ENCODE measurements at places on chromosomes 5 and 9. TPM values are rescaled to one million over a fixed set of nuclear protein-coding genes. Genes with fewer than 3 reads are reported as not detected.

The CCL27 gene
- not detected for total RNA-seq

The PCAT7 gene
- total RNA-seq: 4.2 TPM

GRCh38 chr5:133203317-133204305 lies 151.8 kb downstream of the HSPA4 start:
- DNase-seq: peak; percentile 25

DNA sequence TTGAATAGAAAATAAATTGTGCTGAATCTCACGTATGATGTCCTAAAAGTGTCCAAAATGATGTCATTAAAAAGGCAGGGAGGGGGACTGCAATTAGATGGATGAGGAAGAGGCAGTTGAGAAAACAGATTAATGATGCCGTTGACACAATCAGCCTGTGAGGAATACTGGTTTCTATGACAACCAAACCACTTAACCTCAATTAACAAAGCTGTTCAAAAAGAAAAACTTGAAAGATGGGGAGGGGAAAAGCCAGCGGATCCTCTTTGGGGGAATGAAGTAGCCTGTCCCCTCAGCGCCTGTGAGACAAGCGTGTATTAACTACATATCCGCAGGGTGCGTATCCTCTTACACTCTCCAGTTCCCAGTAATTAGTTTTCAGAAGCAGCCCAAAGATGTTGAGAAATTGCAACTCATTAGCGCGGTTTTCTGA lies 160.7 kb downstream of the TTC39B start:
- DNase-seq: no peak

DNA sequence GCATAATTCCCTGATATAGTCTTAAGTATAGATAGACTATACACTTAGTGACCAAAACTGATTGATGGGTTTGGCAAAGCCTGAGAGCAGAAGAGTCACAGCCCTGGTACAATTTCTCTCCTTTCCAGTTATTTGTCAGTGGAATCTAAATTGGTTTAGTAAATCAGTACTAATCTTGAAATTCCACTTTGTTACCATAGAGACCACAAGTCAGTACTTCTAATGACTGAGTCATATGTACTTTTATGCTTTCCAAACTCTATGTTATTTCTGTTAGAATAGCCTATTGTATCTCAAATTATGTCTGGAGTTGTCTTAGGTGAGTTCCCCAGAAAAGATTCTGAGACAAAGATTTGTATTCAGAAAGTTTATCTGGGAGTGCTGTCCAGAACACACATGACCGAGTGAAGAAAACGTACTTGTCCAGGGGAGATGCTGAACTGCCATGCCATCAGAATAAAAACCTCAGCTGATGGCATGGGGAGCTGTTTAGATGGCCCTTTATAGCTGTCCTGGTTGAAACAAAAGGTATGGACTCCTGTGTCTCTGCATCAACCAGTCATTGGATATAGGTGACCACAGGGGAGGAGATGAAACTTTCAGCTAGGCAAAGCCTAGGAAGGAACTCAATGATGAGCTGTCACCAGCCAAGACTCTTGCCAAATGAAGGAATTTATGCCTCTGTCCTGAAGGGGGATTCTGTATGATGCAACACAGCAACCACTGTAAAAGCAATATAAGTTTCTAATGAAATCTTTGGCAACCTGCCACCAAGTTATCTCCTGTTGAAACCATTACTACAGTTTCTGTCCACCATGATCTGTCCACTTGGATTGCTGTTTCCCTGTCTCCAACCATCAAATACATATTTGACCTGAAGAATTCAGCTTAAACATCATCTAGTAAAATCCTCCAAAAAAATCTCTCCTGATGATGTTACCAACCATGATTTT lies 18.0 kb upstream of the SMC2 start:
- DNase-seq: no peak
